PC-3 (cell line): ENCODE measurements at places on chromosomes 2 and 18. TPM values are rescaled to one million over a fixed set of nuclear protein-coding genes. Genes with fewer than 3 reads are reported as not detected.

STK17B gene
- 21.3 and 22.1 TPM in 2 replicates for total RNA-seq

- no peak for DNase-seq
These were observed 208.5 kb upstream of the NRP2 start for GRCh38 chr2:205473791-205474190.

- DNase-seq: no peak
These were observed 73.8 kb upstream of the CCDC85A start for GRCh38 chr2:56109994-56110393.

TTN gene
- 0.52 and 1.1 TPM in 2 replicates for total RNA-seq
